ENCODE measurements at places on chromosomes 2 and 18.

- DNase-seq, result no peak
Measured at GRCh38 chr2:83850071-83850725, 608.9 kb downstream of the SUCLG1 start.

DNA sequence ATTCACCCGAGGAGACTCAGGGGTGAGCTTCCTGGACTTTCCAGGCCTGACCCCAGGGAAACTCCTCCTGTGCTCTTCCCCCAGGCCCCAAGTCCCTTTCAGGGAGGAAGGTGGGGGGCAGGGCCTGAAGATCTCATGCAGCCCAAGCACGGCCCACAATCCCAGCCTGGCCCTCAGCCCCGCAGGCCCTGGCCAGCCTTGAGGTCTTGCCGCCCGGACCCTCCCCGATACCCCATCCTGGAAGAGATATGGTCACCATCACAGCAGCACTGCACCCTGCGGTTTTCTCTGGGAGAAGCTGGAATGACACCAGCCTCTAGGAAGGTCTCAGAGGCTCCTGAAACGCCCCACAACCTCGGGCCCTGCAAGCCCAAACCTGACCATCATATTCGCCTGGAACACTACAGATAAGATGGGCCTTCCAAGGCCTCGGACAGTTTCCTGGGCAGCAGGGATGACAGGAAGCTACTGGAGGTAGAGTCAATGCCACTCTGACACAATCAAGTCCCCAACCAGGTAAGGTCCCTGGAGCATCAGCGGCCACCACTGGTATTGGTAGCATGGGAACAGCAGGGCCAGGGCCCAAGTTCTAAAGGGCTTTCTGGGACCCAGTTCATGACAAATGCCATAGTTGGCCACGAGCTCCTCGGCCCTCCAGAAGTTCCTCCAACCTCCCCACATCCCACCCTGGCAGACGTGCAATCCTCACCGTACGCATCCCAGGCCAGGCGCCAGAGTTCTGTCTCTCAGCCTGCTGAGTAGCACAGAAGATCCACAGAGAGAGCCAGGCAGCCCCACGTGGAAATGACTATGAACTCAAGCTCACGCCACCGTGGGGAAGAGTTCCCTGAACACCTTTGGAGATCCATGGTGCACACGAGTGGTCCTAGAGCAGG is 8.6 kb downstream of the SDC1 start:
- DNase-seq, result no peak

DNA sequence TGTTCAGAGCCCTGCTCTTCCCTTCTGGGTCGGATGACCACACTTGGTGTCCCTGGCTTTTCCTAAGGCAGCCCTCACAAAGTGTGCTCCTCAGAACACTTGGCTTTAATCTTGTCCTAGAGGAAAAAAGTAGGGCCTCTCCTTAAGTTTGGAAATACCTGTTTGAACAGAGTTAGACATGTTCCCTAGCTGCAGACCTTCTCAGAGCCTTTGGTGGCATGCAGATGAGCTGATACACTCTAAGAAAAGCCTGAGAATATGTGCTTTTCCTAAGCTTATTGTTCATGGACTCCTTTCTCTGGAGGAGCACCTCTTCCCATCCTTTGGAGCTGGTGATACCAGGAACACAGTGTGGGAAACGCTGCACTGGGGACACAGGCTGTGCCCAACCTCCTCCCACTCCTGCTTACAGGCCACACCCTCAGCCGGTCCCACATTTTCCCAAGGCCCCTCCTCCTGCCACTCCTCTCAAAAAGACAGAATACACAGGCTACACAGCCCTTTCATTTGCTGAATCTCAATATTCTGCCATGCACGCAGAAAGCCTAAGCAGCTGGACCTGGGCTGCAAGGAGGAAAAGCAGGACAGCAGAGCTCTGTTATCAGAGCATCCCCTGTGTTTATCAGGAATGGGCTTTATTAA is 443.6 kb downstream of the NBAS start:
- DNase-seq, result no peak

- DNase-seq, result no peak
Measured at GRCh38 chr2:53880756-53881155, 21.0 kb upstream of the GPR75 start.

- DNase-seq, result peak; percentile 74
Measured at GRCh38 chr2:110732422-110733413, at the start of gene ACOXL. ACOXL (plus strand) TSS chr2:110732573; CDS start chr2:110768390, 35,817 bp downstream.

- DNase-seq, result no peak
Measured at GRCh38 chr2:43055985-43056384, 170.4 kb downstream of the ZFP36L2 start.

GRCh38 chr2:95025406-95026319 is at the start of gene MAL:
MAL (plus strand) TSS chr2:95025708; CDS start chr2:95025793, 85 bp downstream.
- peak; percentile 70 for DNase-seq

DNA sequence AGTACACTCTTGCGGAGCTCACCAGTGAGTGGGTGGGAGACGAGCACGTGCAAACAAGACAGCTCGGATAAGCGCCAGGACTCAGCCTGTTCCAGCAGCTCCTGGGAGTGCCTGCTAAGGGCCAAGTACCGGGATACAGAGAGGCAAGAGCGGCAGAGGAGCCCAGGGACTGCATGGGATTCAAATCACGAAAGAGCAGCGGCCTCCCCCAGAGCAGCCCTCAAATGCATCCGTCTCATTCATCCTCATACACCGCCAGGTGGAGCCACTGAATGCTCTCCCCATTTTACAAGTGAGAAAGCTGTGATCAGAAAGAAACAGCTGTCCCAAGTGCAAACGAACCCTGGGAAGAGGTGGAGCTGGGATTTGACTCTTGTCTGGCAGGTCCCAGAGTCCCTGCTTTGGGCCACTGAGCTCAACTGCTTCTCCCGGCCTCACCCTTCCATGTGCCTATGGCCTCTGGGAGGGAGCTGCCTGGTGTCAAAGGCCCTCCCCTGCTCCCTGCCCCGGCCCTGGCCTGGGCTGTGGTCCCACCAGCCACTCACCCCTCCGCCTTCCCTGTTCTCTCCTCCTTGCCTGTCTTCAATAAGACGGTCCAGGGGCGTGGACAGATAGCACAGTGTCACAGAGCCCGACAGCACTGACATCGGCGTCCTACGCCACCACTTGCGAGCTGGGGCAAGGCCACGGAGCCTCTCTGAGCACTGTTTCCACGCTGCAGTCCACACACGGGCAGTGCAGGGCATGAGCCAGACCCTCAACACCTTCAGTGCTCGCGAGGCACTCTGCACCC is 72.8 kb upstream of the TAF1B start:
- peak; percentile 78 for DNase-seq

GRCh38 chr18:56639104-56639381 is 651 bp upstream of the TXNL1 start:
- peak; percentile 76 for DNase-seq

DNA sequence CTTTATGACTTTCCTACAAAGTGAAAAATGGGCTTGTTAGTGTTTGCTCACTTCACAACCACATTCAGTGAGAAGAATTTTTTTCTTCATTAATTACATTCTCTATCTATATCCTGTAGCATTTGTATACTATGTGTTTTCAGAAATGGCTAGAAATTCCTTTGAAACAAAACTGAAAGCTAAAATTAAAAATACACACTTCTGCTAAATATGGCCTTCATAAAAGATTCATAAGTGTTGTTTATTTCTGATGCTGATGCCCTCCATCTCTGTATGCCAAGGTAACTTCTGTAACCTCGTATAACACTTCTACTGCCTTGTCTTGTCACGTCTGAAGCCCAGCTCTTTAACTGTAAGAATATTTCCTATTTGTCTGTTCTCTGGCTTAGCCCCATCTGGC is 59.8 kb downstream of the PMAIP1 start:
- DNase-seq, result no peak

DNA sequence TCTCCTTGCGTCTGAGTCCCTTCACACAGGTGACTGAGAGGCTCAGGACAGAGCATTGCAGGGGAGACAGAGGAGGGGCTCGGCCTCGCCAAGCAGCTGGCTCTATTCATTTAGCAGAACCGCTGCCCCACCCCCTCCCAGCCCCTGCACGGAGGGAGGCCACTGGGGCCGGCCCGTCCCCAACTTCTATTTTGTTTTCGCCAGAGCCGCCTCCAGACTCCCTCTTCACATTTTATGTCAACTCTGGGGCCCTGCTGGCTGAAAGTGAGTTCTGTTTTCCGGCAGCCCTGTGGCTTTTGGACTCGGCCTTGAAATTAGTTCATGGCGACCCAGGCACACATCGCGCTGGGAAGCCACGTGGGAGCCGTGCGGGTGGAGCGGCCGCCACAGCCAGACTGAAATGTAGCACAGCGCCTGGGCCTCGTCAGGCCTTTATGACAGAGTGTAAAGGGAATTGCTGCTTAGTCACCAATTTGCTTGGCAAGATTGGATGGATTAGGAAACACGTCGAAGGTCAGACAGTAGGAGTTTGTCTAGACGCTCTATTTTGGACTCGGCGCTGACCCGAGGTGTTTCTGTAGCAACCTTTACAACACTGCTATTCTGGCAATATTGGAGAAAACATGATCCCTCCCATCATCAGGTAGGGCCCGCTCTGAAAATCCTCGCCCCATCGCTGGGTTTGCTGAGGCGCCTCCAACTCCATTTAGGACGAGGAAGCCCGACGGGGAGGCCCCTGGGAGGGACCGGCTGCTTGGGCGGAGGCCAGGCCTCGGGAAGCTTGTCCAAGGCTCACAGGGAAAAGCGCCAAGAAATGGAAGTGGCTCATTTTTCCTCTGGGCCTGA is 90.7 kb upstream of the CTDP1 start:
- no peak for DNase-seq

GRCh38 chr2:105592288-105592687 is 152.4 kb upstream of the NCK2 start:
- no peak for DNase-seq

DNA sequence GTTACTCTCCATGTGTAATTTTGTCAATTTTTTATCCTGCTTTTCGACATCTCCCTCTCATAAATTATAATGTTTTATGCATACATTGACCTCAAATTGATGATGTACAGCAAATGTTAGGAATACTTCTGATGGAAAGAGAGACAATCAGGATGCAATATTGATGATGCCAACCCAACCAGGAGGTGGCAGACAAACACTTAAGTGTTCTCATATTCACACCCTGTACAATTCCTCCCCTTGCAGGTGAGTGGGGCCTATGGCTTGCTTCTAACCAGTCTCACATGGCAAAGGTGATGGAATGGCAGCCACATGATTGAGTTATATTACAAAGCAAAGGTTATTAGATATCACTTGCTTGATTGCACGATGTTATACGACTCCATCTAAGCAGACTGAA is 594.3 kb upstream of the REG3G start:
- no peak for DNase-seq

DNA sequence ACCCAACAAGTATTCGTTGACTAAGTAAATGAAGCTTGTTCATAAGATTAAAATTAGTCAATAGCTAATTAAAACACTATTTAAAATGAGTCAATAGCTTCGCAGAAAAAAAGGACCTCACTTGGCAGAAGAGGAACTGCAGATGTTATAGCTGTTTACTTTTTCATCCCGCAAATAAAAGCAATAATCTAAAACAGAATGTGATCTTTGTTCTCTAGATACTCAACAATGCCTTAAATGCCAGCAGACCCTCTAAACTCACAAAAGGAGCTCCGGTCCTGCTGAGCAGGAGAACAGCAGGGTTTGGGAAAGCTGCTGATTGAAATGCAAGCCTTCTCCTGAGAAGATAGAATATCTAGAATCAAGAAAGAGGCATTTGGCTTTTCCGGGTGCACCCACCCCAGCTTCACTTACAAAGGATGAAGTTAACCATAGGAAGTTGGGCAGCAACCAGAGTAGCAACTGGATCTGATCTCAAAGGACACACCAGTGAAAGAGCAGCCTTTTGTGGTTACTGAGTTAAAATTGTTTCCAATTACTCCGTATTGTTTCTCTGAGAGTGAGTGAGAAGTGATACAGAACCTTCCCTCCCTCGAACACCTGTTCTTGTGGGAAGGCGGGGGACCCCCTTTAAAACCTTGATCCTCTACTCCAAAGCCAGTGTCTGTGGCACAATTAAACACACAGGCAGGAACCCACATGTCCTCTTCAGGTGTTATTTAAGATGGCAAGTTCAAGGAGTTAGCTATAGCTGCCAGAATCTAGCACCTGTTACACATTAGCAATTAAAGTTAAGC is 6.8 kb downstream of the CCBE1 start:
- peak; percentile 94 for DNase-seq

GRCh38 chr2:191631754-191632153 is 46.2 kb upstream of the NABP1 start:
- DNase-seq, result peak; percentile 24

GRCh38 chr2:218863021-218863520 is 3.5 kb downstream of the WNT6 start:
- DNase-seq, result no peak

GRCh38 chr2:65611488-65611887 is 179.1 kb upstream of the SPRED2 start:
- no peak for DNase-seq

- DNase-seq, result peak; percentile 72
Measured at GRCh38 chr18:48955830-48956261, 5.1 kb upstream of the SMAD7 start.

DNA sequence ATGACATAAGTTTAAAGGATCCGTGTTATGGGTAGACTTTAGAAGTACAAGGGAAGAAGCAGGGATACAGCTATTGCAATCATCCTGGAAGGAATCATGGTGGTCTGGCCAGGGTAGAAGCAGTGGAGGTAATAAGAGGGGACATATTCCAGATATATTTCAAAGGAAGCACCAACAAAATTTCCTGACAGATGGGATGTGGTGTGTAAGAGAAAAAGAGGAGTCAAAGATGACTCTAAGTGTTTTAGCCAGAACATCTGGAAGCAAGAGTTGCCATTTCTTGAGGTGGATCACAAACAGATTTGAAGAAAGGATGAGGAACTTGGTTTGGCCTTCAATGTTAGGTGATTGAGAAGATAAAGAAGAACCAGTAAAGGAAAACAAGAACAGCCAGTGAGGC is 133.1 kb upstream of the CTAGE1 start:
- no peak for DNase-seq

DNA sequence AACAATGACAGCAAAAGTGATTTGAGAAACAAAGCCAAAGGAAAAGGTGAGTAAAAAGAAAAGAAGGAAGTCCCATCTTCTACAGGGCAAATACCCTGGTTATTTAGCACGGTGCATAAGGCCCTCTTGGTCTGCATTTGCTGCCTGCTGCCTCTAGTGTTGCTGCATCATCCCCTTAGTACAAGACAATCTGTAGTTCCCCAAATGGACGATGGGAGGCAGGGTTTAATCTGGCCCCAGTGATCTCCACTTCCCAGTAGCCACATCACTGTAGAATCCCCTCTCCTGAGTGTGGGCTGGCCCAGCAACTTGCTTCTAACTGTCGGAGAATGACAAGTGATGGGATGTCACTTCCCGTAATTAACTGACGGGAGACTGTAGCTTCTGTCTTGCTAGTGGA is 85.1 kb downstream of the CTAGE1 start:
- no peak for DNase-seq

GRCh38 chr18:35085450-35086380 is 44.5 kb downstream of the MAPRE2 start:
- no peak for DNase-seq

- no peak for DNase-seq
Measured at GRCh38 chr2:213181712-213182111, 30.3 kb upstream of the IKZF2 start.

DNA sequence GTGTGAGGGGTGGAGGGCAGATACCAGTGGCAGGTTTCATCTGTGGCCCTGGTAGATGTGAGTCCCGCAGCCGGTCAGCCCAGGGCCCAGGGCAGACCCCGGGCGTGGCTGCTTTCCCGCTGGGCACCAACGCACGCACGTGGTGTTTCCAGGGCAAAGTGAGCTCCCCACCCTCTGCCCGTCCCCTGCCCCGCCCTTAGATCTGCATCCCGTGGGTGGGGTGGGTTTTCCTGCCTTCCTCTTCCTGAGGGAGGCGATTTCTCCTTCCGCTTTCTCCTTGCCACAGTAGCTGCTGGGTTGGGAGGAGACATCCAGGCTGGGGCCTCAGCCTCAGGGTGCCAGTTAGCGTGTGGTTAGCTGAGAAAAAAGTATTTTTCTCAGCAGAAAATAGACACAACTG is 49.6 kb downstream of the ODC1 start:
- DNase-seq, result no peak
